ENCODE measurements at places on chromosomes 13 and 19.

- no peak for DNase-seq
Observed at GRCh38 chr13:67619351-67619994, 389.3 kb upstream of the PCDH9 start.

DNA sequence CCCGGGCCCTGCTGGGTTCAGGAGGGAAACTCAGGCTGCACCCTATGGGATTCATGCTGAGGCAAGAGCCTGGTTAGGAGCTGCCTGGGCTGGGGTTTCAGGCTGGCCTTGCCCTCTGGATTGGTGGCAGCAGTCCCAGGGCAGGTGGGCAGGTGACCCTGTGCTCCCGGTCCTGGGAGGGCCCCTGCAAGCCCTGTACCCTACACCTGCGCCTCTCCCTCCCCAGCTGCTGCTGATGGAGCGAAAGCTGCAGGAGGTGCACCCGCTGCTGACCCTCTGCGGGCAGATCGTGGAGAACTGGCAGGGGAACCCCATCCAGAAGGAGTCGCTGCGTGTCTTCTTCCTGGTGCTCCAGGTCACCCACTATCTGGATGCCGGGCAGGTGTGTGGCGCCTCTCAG lies 20.4 kb downstream of the MAU2 start:
- DNase-seq, result no peak

- DNase-seq, result no peak
Observed at GRCh38 chr19:35265900-35266519, 2.8 kb upstream of the USF2 start.

GRCh38 chr13:114161644-114162532 lies 17.2 kb upstream of the CFAP97D2 start:
- no peak for DNase-seq

- no peak for DNase-seq
Observed at GRCh38 chr13:33353210-33353609, 67.7 kb upstream of the STARD13 start.

DNA sequence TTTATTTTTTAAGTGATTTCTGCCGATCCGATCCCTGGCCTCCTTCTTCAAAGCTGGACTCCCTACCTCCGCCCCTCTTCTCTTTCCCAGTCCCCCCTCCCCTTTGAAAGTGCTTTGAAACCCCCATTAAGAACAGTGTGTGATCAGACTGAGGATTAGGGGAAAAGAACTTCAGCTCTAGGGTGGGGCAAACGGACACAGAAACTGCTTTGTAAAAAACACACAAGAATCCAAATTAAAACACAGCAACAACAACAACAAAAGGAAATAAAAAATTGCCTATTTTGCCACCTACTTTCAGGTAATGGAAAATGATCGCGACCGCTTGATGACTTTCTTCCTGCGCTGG lies 1.4 kb downstream of the SPRY2 start:
- DNase-seq, result no peak

DNA sequence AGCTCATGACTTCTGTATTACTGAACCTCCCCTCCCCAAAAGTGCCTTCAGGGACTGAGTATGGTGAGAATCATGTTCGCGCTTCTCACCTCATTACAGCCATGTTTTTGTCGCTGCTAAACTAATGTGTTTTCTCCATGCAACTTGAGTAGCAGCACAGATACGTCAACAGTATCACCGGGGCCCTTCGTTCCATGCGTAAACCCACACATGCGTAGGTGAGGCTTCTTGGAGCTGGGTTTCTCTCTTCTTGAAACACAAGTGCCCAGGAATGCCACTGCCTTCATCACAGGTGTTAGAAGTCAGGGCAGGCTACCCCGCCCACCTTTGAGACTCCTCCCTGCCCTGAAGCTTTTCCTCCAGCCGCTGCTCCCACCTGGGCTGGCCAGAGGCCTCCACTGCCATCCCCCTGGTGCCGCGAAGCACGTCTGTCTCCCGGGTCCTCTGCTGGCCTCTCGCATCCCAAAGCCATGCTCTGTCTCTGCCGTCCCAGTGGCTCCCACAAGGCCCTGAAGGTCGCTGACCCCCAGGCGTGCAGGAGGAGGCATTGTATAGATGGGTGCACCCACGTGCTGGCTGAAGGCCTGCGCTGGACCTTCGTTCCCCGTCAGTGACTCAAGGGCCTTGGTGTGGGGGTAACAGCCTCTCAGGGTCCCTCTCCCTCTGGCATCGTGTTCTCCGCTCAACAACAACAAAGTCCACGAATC lies 135.3 kb upstream of the MCF2L start:
- no peak for DNase-seq

DNA sequence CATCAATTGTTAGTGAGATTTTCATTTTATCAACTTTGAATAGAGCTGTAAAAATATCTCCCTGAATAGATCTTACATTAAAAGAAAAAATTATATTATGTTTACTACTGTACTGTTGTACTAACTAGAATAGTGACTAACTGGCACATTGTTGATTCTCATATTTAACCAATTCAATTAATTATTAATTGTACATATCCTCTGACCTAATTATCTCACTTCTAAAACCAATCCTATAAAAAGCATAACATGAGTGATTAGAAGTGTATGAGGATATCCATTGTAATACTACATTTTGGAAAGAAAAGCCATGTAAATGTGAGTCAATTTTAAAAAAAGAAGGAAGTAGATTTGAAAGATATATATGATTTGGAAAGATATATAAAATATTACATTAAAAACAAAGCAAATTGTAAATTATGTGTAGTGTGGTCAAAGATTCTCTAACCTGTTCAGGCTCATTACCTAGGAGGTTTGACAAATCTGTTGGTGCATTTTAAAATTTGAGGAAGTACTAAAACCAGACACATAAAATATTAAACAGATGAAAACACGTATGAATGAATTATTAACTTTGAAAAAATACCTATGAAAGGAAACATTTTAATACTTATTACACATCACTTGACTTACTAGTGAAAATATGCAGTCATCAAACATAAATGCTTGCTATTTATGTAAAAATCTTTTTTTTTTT lies 829.8 kb upstream of the SLC10A2 start:
- no peak for DNase-seq

DNA sequence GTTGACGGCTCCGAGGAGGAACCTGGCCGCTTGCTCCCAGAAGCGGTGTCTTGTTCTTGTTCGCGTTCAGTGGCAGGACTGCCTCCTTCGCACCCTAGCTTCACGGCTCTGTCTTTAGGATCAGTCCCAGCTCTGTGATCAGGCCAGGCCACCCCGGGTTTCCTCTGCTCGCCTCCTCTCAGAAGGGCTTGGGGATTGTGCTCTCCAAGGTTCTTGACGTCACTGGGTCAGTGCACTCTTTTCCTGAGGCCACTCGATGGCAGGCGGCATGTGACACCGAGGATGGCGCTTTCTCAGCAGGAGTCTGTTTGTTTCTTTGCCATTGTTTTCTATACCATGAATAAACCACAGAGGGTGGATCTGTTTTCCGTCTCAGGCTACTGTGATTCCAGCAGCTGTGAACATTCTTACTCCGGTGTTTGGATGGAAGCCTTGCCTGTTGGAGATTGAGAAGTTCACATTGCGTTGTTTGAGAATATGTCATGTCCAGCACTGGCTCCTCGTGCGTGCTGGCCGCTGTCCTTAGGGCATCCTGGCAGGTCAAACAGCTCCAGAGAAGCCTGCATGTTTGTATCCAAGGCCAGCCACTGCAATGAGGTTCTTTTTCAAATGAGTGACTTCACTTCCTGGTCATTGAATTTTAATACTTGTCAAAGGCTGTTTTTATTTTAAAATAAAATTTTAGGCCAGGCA lies 44.5 kb downstream of the SLC7A9 start:
- DNase-seq, result no peak

DNA sequence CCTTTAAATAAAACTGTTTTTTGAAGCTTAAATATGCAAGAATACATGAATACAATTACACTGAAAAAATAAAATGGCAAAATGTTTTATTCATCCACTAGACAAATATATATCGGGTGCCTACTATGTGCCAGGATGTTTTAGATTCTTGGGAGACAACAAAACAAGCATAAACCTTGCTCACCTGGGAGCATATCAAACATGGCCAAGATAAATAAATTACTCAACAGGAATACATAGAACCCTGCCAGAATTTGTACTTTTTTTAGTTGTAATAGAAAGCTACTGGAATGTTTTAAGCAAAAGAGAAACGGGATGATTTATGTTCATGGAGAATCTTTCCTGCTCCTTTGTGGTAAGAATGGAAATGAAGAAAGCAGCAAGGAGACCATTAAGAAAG lies 2358.5 kb upstream of the PCDH20 start:
- no peak for DNase-seq
